Lung (tissue), 17 donors: ENCODE measurements at places on chromosomes 3 and 15. TPM values are rescaled to one million over a fixed set of nuclear protein-coding genes. Genes with fewer than 3 reads are reported as not detected.

The IMPG2 gene
- total RNA-seq, result 0.15 TPM

The TLR9 gene
- 1.1 TPM for total RNA-seq

The CAPN3 gene
- 20.9 TPM for total RNA-seq

The TTLL13 gene
- 0.34 TPM for total RNA-seq

The REC114 gene
- not detected for total RNA-seq

The SLC15A2 gene
- total RNA-seq, result 48.2 TPM
